RPMI8226 (cell line): ENCODE measurements at places on chromosomes 2 and 18.

GRCh38 chr2:24920098-24920808 lies at the start of gene ADCY3:
Gene ADCY3 (minus strand): TSS chr2:24920237. CDS start chr2:24918987, 1,250 bp downstream.
- peak; percentile 81 for DNase-seq

DNA sequence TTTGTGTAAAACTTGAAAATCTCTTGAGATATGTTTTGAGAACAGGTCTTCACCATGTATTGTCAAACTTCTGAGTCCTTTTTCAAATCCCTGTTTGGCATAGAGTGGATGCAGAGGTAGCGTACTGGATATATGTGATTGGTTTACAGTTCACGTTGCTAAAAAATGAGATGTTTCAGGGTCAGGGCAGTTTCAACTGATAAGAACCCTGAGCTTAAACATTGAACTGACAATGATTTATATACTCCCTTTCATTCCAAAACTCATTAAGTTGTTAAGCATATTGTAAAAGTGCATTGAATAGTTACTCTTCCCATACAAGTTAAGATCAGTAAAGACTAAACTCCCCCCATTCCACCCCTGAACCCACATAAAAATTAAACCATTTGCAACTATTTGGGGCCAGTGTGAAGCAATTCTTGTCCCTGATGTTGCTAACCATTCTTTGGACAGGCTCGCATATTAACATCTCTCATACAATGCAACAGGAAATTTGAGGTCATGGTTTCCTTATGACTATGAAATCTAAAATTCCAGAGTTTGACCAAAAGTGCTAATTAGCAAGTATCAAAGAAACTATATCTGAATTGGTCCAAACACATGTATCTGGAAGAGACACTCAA lies 470.9 kb upstream of the ACVR2A start:
- DNase-seq, result no peak

DNA sequence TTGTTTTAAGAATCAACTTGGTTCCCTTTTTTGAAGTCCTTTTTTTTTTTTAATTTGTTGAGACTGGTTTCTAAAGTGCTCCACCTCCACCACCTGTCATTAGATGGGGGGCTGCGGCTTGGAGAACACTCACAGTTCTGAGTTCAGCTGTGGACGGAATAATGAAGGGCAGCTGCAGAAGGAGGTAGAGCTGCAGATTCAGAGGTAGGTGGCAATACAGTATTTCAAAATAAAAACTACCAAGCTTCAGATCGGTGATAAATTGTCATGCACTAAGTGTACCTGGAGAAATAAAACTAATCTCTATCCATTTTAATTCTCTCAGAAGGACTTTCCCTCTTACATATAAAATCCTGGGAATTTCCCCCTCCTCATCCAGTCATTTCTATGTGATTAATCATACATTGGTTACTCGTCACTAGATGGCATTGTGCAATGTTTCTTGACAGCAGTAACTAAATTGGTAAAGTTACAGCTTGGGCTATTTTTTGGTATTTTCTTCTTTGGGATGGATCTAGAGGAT lies 81.1 kb upstream of the SLC39A10 start:
- DNase-seq, result peak; percentile 13

DNA sequence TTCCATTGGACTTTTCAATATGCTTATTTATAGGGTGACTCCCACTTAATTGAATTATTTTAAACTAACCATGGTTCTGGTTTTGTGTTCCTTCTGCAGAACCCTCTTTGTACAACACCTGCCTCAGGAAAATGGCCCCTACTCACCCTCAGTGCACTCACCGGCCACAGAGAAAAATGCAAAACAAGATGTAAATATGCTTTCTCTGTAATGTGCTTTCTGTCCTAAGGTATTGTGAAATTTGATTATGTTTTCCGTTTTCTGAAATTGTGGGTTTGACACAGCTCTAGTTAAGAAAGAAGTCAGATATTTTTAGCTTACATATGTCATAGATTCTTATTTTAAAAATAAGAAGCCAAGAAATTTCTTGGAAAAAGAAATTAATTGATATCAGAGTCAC lies 357.7 kb upstream of the SMIM21 start:
- no peak for DNase-seq

- no peak for DNase-seq
Measured at GRCh38 chr2:62227386-62228075, 31.6 kb downstream of the B3GNT2 start.

- no peak for DNase-seq
Measured at GRCh38 chr2:132909427-132909826, 239.4 kb upstream of the LYPD1 start.

- DNase-seq, result no peak
Measured at GRCh38 chr2:220583725-220584124, 956.3 kb downstream of the SLC4A3 start.

DNA sequence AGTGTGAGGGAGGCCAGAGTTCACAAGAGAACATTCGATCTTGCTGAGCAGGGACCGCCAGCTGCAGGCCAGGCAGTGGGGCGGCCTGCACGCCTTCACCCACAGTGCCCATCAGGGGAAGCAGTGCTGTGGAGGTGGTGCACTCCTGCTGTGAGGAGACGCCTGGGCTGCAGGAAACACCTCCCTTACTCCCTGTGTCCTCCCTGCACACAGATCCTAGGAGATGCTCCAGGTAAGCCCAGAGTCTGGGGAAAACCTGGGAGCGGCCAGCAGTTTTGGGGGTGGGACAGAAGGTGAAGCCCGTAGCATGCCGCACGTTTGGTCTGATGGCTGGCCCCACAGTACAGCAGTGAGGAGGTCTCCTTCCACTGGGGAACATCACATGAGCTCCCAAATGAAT lies 180.8 kb upstream of the RAB6C start:
- no peak for DNase-seq

GRCh38 chr2:241061275-241061674 lies 40.8 kb downstream of the MTERF4 start:
- no peak for DNase-seq

- DNase-seq, result no peak
Measured at GRCh38 chr2:182937870-182938269, 71.4 kb upstream of the FRZB start.

DNA sequence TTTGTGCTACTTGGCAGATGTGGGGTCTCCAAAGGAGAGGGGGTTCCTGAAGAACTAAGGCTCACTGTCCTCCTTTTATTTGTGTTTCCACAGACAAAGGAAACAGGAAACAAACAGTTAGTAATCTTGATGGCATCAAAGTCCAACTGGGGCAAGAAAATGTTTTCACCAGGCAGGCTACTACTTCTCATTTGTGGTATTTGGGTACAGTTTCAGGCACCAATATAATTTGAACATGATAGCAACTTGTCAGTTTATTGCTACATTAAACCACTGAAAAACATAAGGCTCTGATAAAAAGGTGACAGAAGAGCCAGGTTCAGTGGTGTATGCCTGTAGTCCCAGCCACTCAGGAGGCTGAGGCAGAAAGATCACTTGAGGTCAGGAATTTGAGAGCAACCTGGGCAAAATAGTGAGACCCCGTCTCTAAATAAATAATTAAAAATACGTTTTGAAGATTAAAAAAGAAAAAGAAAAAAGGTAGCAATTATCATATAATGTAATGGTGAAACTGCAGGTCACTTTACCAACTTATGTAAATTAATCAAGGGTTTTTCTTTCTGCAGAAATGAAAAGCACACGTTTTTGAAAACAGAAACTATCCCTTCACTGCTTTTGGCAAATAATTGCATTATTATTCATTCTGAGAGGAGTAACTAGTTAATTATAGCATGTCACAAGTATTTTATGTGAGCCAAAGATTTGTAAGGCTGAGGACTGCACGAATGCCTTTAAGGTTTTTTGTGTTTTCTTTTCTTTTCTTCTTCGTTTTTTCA lies 157.5 kb upstream of the CAVIN2 start:
- DNase-seq, result no peak

DNA sequence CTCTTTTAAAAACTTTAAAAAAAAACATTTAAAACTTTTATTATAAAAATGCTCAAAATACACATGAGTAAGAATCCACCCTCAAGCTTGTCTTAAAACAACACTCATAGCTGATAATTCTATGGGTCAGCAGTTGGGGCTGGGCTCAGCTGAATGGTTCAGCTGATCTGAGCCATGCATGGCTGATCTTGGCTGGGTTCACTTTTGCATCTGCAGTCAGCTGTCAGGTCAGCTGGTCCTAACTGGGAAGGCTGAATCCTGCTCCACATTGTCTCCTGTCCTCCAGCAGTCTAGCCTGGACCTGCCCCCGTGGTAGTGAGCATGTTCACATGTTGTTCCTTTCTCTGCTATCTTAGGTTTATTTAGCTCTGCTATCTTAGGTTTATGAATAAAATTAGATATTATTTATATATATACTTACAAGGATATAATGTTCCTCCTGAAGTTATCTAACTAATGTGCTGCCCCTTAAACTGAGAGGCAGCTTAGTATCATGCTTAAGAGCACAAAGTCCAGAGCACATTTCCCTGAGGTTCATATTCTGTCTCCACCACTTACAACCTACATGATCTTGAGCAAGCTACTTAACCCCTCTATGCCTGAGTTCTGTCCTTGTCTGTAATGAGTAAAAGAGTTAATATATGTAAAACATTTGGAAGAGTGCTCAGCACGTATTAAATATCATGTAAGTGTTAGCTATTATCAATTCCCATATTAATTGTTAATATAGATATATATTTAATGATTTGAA lies 309.4 kb downstream of the PTPRM start:
- no peak for DNase-seq

DNA sequence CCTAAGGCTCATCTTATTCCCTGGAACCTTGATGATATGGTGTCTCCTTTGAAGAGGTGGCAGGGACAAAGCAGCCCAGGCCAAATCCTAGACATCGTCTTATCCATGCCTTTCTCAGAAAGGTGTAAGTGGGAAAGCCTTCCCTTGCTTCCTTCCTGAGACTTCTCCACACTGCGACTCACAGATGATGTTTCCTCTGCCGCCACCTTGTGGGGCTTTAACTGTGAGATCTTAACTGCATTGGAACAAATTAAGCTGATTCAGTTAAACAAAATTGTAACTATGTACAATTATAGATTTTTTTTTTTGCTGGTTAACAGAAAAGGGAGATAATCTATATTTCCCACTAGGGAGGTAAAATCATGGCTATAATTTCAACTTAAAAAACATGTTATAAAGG lies 10.0 kb upstream of the GCA start:
- peak; percentile 38 for DNase-seq
